ENCODE measurements at places on chromosomes 16 and 17. TPM values are rescaled to one million over a fixed set of nuclear protein-coding genes. Genes with fewer than 3 reads are reported as not detected.

CCL4 gene
- total RNA-seq: 2.8 TPM

FOXN1 gene
- not detected for total RNA-seq

SDK2 gene
- 10.5 TPM for total RNA-seq

SPPL2C gene
- total RNA-seq: not detected

ACACA gene
- 38.7 TPM for total RNA-seq

DPEP2 gene
- 12.4 TPM for total RNA-seq

SARM1 gene
- 17.7 TPM for total RNA-seq

SLC52A1 gene
- total RNA-seq: 0.82 TPM

PLXDC1 gene
- total RNA-seq: 6.0 TPM

WSB1 gene
- total RNA-seq: 111 TPM

GPR179 gene
- not detected for total RNA-seq

NIP7 gene
- 36.5 TPM for total RNA-seq

RAB26 gene
- total RNA-seq: 0.42 TPM

HSD17B1 gene
- total RNA-seq: 0.97 TPM

TTC19 gene
- total RNA-seq: 25.4 TPM

CCL17 gene
- total RNA-seq: 0.40 TPM

NKD1 gene
- total RNA-seq: 1.3 TPM

NSRP1 gene
- total RNA-seq: 23.0 TPM

LGALS9B gene
- total RNA-seq: 0.84 TPM

RNF157 gene
- total RNA-seq: 129 TPM

PIK3R6 gene
- total RNA-seq: 7.1 TPM

TPSG1 gene
- total RNA-seq: not detected

DPEP3 gene
- total RNA-seq: 0.10 TPM

PAQR4 gene
- 49.7 TPM for total RNA-seq

ATF7IP2 gene
- 38.1 TPM for total RNA-seq

ACSM5 gene
- not detected for total RNA-seq

KRT39 gene
- total RNA-seq: not detected

PRAC2 gene
- not detected for total RNA-seq

RILP gene
- total RNA-seq: 3.9 TPM

GPT2 gene
- 3.9 TPM for total RNA-seq

CLDN7 gene
- not detected for total RNA-seq

SLFN14 gene
- total RNA-seq: not detected

SEZ6 gene
- not detected for total RNA-seq

ZPBP2 gene
- total RNA-seq: not detected

HAS3 gene
- 0.84 TPM for total RNA-seq

GLTPD2 gene
- total RNA-seq: not detected

ABAT gene
- 5.6 TPM for total RNA-seq

SLC47A2 gene
- total RNA-seq: not detected

RDM1 gene
- 7.0 TPM for total RNA-seq

SIRT7 gene
- 71.2 TPM for total RNA-seq

C16orf89 gene
- total RNA-seq: not detected

HSPB9 gene
- not detected for total RNA-seq

RRAD gene
- 0.20 TPM for total RNA-seq
